ENCODE measurements at places on chromosomes 2 and 18.

DNA sequence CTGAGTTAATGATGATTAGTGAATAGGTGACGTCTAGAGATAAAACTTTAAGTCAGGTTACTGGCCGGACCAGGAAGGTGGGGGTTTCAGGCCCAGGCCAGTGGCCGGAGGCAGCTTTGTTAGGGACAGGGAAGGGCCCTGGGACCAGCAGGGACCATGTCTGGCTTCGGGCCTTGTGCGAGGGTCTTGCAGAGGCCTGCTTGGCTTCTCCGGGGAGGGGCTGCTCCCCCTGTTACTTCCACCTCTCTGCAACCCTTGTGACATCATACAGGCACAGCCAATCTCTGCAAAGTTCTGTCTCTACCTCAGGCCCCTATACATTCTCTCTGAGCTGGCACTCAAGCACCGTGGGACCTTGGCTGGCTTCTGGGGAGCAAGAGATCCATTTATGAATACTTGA, at the start of gene ALLC:
Gene ALLC (plus strand): TSS at position 320 of the 400 bp plus-strand sequence. CDS start 12,958 bp downstream, outside the sequence.
- no peak for DNase-seq

GRCh38 chr2:120599072-120599471, 136.6 kb upstream of the GLI2 start:
- DNase-seq = no peak

- DNase-seq = no peak
Measured at GRCh38 chr2:120390381-120391055, 44.6 kb downstream of the INHBB start.

- DNase-seq = no peak
Measured at GRCh38 chr18:75211002-75211621, 515 bp downstream of the TSHZ1 start.

- DNase-seq = no peak
Measured at GRCh38 chr18:46155641-46156051, 51.5 kb downstream of the HAUS1 start.

GRCh38 chr2:204293884-204294747, 251.2 kb upstream of the PARD3B start:
- DNase-seq = no peak

- DNase-seq = no peak
Measured at GRCh38 chr2:72719416-72719815, 106.4 kb downstream of the EXOC6B start.

DNA sequence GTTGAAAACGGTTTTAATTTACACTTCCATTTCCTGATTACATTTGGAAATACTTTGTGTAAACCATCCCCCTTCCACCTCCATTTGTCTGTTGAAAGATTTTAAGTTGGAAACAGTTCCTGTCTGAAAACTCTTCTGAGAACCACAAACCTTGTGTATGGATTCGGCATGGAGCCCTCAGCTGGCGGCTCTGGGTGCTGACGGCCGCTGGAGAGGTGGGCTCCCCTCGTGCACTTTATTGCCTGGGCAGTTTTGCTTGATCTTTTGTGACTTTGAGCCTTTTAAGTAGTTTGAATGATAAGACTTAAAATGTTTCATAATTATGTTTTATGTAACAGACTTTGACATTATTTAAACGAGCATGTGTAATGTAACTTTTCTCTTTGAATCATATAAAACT, 11.1 kb downstream of the KLF11 start:
- no peak for DNase-seq

GRCh38 chr2:142176941-142177340, 46.1 kb upstream of the LRP1B start:
- DNase-seq = no peak

GRCh38 chr2:7785700-7786099, 868.5 kb downstream of the RNF144A start:
- DNase-seq = no peak

DNA sequence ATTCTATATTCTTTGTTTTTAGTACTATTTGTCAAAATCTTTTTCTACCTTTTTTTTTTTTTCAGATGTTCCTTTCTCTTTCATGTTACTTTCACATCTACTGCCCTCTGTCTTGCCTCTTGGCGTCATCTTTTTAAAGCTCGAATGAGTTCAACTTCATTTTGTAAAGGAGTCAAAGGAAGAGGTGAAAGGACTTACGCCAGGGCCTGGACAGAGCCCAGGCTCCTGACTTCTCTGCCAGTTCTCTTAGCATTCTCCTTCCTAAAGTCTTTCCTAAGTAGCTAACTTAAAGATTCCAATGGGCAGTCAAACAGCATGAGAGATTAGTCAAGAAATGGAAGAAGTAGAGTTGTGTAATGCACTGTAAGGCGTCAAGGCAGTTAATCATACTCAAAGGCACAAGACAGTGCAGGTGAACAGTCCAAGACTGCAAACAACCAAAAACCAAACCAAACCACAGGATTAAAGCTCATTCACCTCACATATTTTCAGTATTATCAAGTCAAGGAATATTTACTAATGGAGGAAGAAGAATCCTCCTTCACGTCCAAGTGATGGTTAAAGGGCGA, 301.7 kb downstream of the TCF4 start:
- no peak for DNase-seq

GRCh38 chr2:129092956-129093355, 774.3 kb upstream of the HS6ST1 start:
- DNase-seq = no peak

DNA sequence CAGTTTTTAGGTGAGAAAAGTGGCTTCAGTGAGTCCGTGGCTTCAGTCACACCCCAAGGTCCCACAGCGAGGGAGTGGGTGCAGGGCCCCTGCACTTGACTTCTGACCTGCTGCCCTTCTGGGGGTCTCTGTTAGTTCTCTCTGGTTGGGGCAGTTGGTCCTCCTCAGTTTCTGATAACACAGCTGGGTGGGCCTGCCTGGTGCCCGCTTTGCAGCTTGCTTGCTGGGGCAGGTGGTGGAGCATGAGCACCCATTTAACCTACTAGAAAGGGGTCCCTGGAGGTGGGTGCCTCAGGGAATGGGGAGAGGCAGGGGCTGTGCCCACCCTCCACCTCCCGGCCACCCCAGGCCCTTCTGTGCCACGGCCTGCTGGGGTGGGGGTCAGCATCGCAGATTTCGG, 83.2 kb downstream of the ASB1 start:
- DNase-seq = no peak

GRCh38 chr2:145688156-145688555, 1168.2 kb upstream of the ZEB2 start:
- DNase-seq = no peak

- no peak for DNase-seq
Measured at GRCh38 chr2:72793798-72794440, 31.9 kb downstream of the EXOC6B start.

- no peak for DNase-seq
Measured at GRCh38 chr18:25648716-25649260, 296.8 kb upstream of the ZNF521 start.

DNA sequence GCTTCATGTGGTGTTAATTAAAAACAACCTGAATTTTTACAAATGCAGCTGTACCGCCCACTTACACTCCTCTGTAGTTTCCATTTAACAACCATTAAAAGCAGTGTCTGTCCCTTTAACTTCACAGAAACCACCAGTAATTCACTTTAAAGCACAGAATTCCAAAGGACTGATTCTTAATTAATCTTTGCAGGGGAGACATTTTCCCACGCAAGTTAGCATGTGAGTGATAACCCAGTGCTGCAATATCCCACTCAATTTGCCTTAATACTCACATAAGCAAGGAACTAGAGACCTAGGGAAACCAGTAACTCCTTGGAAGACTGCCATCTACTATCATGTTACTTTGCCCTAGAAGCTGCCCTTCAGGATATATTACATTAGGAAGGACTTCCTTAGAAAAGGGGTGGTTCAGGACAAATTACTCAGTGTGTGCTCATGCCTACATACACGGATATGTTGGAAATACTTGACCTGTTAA, 102.3 kb downstream of the OSR1 start:
- no peak for DNase-seq

- no peak for DNase-seq
Measured at GRCh38 chr2:3641181-3641580, 16.8 kb upstream of the ALLC start.

DNA sequence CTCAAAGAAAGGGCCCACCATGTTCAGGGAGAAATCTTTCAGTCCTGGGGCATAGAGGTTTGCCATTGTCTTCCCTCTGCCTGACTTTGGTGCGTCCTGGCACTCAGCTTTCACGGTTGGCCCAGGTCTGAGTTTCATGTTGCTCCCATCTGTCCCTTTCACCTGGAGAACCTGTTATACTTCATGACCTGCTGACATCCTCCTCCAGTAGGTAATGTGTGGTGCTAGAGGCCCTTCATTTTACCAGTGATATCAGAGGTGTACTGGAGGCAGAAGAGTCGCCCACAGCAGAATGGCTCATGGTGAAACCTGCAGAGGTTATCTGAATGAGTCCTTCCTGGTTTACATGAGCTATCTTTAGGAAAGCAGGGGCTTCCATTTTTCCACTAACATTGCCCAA, 128.8 kb upstream of the DLX2 start:
- no peak for DNase-seq

All from iPS DF 6.9 (cell line).